Mononuclear cell (primary cell): ENCODE measurements at places on chromosomes 6 and 20. TPM values are rescaled to one million over a fixed set of nuclear protein-coding genes. Genes with fewer than 3 reads are reported as not detected.

Gene NOTCH4
- total RNA-seq = 5.6 TPM

Gene CST1
- not detected for total RNA-seq

Gene OR2H1
- not detected for total RNA-seq

Gene DSP
- 0.94 TPM for total RNA-seq

Gene FGD2
- 41.7 TPM for total RNA-seq

Gene TRMT11
- 35.2 TPM for total RNA-seq

Gene SDC4
- 17.1 TPM for total RNA-seq

Gene SIRPB1
- 22.8 TPM for total RNA-seq

Gene PRKN
- total RNA-seq = 6.1 TPM

Gene MPIG6B
- 11.5 TPM for total RNA-seq

Gene DAAM2
- total RNA-seq = under 0.01 TPM

Gene TUBB2A
- total RNA-seq = 14.6 TPM

Gene DEFB132
- not detected for total RNA-seq

Gene ZC2HC1B
- total RNA-seq = not detected

Gene CUTA
- 66.3 TPM for total RNA-seq

Gene HAO1
- not detected for total RNA-seq

Gene SIGLEC1
- total RNA-seq = 0.73 TPM

Gene FLRT3
- not detected for total RNA-seq

Gene PRSS16
- total RNA-seq = 0.42 TPM

Gene DUSP15
- not detected for total RNA-seq

Gene SLC4A11
- total RNA-seq = 0.21 TPM

Gene SLC29A1
- total RNA-seq = 4.4 TPM

Gene SAPCD1
- total RNA-seq = 0.63 TPM

Gene SRSF12
- total RNA-seq = not detected

Gene AVP
- total RNA-seq = not detected

Gene ARHGAP40
- total RNA-seq = not detected

Gene WFDC10B
- total RNA-seq = not detected

Gene DXO
- total RNA-seq = 16.1 TPM

Gene GPR6
- total RNA-seq = not detected

Gene MCHR2
- total RNA-seq = not detected

Gene CGAS
- 22.4 TPM for total RNA-seq

Gene SSR1
- 74.5 TPM for total RNA-seq

Gene RSPO4
- not detected for total RNA-seq

Gene CHRNA4
- total RNA-seq = not detected

Gene PRICKLE4
- total RNA-seq = 0.31 TPM

Gene CRISP2
- not detected for total RNA-seq

Gene PRDM13
- total RNA-seq = under 0.01 TPM

Gene POU5F1
- total RNA-seq = not detected

Gene ZNF184
- total RNA-seq = 16.0 TPM

Gene NT5E
- total RNA-seq = 6.7 TPM

Gene C20orf204
- 2.9 TPM for total RNA-seq

Gene SYTL3
- 35.7 TPM for total RNA-seq
